ENCODE measurements at places on chromosomes 16 and 17.

DNA sequence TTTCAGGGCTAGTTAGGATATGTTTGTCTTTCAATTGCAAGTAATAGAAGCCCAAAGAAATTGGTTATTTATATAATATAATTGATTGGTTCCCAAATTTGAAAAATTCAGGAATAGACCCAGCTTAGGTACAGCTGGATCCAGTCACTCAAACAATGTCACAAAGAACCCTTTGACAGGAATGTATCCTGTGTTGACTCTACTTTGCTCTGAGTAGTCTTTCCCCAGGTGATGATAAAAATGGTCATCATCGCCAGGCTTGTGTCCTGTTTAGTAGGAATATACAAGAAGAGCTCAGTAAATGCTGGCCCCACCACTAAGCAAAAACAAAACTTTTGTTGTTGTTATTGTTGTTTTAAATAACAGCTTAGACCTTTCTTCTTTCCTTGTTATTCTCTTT is 35.0 kb downstream of the MAPT start:
- no peak for DNase-seq

- no peak for DNase-seq
These were observed 8.3 kb upstream of the ITGA2B start for GRCh38 chr17:44397479-44398440.

- DNase-seq: no peak
These were observed 15.8 kb downstream of the RIPOR1 start for GRCh38 chr16:67544329-67544841.

DNA sequence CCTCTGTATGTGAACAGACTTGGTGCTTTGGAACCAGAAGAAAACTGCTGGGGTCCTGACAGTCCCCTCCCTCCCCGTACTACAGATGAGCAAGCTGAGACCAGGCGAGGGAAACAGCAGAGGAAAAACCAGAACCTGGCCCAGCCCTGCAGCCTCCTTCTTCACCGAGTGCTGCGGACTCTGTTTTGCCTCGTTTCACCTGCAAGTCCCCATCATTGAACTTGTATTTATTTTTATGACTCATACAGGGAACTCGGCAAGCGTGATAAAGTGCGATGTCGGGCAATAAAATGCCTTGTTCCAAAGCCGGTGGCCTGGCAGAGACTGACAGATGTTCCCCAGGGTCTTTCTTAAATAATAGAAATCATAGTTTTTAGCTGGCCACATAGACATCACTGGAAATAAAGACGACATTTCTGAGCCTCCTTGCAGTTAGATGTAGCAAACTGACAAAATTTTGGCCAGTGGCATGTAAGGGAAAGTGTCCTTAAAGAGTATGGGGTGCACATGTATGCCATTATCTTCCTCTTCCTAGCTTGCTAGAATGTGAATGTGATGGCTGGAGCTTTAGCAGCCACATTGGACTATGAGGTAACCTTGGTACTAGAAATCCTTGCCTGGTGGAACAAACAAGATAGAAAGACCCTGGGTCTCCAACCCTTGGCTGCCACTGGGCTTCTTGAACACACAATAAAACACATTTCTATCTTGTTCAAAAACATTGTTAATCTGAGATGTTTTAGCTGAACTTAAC is 128.6 kb downstream of the IRF8 start:
- DNase-seq: no peak

- DNase-seq: no peak
These were observed 868.4 kb upstream of the EEF2KMT start for GRCh38 chr16:5966004-5966403.

- DNase-seq: no peak
These were observed 67.5 kb downstream of the AMFR start for GRCh38 chr16:56357765-56358322.

GRCh38 chr16:2039274-2040031 is 8.2 kb downstream of the NTHL1 start:
- no peak for DNase-seq

- DNase-seq: no peak
These were observed 237.5 kb downstream of the CDH8 start for GRCh38 chr16:61798741-61799140.

DNA sequence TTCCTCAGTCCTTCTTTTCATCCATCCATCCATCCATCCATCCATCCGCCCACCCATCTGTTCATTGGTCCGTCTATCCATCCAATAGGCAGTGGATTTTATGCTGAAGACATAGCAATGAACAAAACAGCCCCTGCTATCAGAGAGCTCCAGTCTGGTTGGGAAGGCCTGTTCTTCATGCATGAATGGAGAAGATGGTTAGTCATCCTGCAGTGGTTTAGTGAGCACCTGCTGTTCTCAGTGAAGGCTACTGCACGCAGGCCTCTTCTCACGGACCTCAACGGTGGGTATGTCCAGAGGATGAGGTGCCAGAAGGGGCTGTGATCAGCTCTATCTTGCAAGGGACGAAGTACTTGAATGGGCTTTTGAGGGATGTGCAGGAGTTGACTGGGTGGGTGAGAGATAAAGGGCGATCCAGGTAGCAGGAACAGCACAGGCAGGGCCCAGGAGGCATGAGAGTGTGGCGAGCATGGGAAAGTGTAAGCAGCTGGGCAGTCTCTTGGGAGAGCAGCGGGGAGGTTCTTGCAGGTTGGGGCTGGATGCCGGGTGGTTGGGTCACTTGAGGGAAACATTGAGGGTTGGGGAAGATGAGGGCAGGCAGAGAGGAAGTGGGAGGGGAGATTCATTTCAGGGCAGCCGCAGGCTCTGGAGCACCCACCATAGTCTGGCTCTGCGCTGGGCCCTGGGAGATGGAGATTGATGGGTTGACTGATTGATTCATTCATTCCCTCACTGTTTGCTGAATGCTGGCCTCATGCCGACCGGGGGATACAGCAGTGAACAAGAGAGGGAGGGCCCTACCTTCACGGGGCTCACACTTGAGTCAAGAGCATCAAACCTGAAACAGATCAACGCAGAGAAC is 115.0 kb upstream of the CIBAR2 start:
- DNase-seq: no peak

GRCh38 chr17:72345088-72345487 is 224.3 kb downstream of the SOX9 start:
- no peak for DNase-seq

- no peak for DNase-seq
These were observed 5.8 kb upstream of the MT3 start for GRCh38 chr16:56583351-56584168.

DNA sequence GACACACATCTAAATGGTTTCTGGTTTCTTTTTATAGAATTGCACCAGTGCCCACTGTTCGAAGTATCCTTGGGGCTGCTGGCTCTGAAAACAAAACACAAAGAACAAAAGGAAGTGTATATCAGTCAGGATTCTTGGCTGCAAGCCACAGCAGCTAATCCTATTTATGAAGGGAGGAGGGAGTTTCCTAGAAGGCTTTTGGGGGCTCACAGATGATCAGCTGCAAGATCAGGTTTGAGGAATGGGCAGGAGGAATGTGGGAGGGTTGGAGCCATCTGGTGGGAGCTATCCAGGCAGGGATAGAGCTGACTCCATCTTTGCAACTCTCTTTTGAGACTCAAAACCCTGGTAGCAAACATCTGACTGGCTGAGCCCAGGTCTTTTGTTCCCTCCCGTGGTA is 118.3 kb upstream of the EEF2KMT start:
- no peak for DNase-seq

- DNase-seq: no peak
These were observed 44.9 kb downstream of the SLC47A1 start for GRCh38 chr17:19578545-19578944.

DNA sequence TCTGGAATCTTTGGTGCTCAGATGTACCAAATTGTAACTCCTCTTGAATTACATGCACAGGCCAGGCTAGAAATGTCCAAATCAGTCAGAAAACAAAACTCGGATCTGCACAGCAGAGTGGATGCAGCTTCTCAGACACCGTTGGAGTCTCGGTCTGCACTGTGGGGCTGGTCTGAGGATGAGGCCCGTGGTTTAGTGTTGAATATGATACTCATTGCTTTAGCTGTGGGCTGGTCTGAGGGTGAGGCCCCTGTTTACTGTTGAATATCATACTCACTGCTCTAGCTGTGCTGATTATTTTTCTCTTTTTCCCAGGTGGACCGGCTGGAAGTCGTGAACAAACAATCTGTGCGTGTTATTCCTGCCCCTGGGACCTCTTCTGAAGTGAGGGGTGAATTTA is 35.0 kb downstream of the DBNDD1 start:
- DNase-seq: no peak

DNA sequence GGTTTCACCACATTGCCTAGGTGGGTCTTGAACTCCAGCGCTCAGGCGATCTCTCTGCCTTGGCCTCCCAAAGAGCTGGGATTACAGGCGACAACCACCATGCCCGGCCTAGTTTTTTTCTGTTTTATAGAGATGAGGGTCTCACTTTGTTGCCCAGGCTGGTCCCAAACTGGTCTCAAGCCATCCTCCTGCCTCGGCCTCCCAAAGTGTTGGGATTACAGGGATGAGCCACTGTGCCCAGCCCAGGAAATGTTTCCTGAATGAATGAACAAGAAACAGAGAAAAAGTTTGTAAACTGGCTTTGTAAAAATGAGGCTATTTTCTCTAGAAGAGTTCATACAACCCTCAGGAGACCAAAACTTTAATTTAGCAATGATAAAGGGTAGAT is 68.0 kb downstream of the WWP2 start:
- no peak for DNase-seq

- DNase-seq: no peak
These were observed 192.7 kb downstream of the RPTOR start for GRCh38 chr17:80737106-80738019.

- no peak for DNase-seq
These were observed 25.4 kb downstream of the IL4R start for GRCh38 chr16:27339180-27339579.

GRCh38 chr17:67194134-67194533 is 50.9 kb downstream of the HELZ start:
- DNase-seq: no peak

Measured in NCI-H526 (cell line).